Tongue (tissue), 3 donors: ENCODE measurements at places on chromosomes 3 and 15. TPM values are rescaled to one million over a fixed set of nuclear protein-coding genes. Genes with fewer than 3 reads are reported as not detected.

The NAALADL2 gene
- total RNA-seq, result 76.0 TPM

The NME9 gene
- total RNA-seq, result 0.72 TPM

The STRC gene
- 0.21 TPM for total RNA-seq

DNA sequence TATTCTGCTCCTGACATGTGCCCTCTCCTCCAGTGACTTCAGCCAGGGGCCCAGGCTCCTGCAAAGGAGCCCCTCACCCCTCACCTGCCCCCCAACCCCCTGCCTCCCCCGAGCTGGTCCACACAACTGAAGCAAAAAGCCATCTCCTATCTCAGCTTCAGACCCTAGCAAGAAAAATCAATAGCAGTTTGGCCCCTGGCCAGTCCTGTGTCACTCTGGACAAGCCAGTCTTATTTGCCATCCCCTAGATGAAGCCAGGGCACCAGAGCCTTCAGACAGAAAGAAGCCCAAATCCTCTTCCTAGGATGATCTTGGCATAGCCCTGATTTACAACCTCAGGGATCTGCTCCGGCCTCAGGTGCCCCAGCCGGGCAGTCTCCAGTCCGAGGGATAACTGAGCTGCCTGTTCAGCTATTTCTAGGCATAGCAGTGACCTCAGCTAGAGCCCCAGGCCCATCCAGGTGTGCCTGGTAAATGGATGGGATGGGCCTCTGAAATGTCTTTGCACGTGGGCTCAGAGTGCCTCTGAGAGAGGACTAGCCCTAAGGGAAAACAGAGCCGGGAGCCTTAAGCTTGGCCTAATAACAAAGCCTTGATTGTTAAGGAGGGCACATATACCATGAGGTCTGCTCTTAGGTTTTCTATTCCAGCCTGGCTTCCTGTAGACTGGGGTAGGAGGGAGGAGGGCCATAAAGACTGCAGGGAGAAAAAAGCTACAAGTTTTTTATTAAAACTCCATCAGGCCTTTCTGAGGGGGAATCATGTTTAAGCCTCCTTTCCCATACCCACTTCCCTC is 242.0 kb downstream of the SHQ1 start:
- no peak for DNase-seq

DNA sequence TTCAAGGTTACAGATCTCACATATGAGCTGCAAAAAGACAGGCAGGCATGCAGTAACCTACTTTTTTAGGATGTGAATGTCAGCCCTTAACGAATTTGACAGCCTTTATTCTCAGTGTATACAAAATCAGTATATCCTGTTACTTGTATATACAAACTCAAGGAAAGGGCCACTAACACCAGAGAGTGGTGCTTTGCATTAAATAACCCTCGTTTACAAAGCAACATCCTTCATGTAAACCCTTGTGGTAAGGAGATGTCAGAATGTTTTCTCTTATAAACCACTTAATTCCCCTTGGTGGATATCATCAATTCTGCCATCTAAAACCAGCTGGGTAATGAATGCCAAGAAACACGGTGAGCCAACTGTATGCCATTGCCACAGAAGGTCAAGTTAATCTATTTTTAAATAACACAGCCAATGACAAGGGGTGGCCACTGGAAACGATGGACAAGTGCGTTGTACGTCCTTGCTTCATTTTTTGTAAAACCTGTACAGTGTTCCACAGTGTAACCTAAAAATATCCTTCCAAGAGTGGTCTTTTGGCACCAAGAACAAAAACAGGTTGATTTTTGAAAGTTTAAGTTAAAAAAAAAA is 7.5 kb downstream of the MAGI1 start:
- DNase-seq, result no peak

- DNase-seq, result no peak
These were observed 32.4 kb upstream of the NMNAT3 start for GRCh38 chr3:139710212-139710611.

GRCh38 chr3:111069974-111070771 is 1.4 kb upstream of the NECTIN3 start:
- peak; percentile 37 for DNase-seq

- peak; percentile 13 for DNase-seq
These were observed 87.4 kb downstream of the ZIC4 start for GRCh38 chr3:147318900-147319299.

- DNase-seq, result peak; percentile 47
These were observed 52.6 kb upstream of the ATP11B start for GRCh38 chr3:182740710-182741109.

- peak; percentile 82 for DNase-seq
These were observed 42.1 kb downstream of the PPCDC start for GRCh38 chr15:75065467-75065850.

DNA sequence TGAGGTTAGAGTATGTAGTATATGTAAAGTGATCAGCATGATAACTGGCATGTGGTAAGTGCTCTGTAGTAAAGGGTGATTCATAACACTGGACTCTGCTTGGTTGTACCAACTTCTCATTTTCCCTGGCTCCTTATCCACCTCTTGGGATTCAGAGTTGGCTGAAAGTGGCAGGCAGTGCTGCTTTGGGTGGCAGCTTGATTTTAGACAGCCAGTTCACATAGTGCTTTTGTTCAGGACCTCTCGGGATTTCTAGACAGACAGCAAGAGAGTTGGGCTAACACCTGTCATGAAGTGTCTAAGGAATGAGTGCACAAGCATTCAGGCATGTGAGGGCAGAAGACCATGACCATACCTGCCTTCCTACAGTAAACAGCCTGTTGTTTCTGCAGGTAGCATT is 69.0 kb downstream of the RBM6 start:
- peak; percentile 8 for DNase-seq
